ENCODE measurements at places on chromosomes 6 and 20. TPM values are rescaled to one million over a fixed set of nuclear protein-coding genes. Genes with fewer than 3 reads are reported as not detected.

Gene ZC2HC1B
- total RNA-seq, result not detected

Gene UBD
- total RNA-seq, result not detected

- DNase-seq, result no peak
These were observed 4.0 kb downstream of the QKI start for GRCh38 chr6:163418311-163419029.

DNA sequence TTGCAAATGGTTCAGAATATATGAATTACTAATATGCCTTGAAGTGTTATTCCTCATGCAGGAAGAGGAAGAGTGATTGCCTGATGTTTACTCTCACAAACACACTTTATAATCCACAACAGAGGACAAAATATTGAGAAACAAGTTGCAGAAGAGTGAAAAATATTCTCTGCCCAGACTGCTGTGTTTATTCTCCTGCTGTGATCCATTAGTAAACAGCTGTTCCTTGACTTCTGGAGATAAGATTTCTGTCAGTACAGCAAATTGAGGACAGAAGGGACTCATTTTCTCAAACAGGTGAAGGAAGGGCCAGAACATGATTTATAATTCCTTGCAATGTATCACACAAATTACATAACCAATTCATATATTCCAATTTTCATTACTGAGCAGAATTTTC lies 148.0 kb downstream of the EPM2A start:
- no peak for DNase-seq

DNA sequence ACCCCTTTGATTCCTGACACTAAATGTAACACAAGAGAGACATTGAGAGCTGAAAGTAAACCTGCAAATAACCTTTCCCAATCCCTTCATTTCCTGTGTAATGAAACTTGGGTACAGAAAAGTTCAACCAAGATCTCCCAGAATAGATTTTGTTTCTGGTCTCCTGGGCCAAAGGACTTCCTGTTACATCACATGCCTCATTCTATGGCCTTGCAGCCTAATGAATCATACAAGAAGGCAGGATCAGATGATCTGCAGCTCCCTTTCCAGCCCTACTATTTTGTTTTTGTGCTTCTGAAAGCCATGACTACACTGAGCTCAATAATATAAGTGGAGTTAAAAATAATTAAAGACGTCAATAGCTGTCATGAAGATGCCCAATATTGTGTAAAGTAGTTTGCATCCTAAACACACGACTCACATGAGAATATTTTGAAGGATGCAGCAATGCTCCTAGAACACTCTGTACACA lies 73.4 kb upstream of the NOX3 start:
- no peak for DNase-seq

DNA sequence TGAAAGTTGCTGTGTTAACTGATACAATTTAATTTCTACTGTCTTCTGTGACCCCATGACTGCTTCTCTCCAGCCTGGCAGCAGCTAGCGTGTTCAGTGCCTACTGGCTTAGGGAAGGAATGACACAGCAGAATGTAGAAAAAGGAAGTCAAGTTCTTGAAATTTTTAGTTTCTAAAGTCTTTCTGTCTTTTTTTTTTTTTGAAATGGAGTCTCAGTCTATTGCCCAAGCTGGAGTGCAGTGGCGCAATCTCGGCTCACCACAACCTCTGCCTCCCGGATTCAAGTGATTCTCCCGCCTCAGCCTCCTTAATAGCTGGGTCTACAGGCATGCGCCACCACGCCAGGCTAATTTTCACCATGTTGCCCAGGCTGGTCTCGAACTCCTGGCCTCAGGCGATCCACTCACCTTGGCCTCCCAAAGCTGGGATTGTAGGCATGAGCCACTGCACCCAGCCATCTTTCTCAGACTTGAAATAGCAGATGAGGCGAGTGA lies 39.3 kb downstream of the PCNA start:
- no peak for DNase-seq

Gene TAGAP
- 330 TPM for total RNA-seq

Gene BANF2
- total RNA-seq, result not detected

DNA sequence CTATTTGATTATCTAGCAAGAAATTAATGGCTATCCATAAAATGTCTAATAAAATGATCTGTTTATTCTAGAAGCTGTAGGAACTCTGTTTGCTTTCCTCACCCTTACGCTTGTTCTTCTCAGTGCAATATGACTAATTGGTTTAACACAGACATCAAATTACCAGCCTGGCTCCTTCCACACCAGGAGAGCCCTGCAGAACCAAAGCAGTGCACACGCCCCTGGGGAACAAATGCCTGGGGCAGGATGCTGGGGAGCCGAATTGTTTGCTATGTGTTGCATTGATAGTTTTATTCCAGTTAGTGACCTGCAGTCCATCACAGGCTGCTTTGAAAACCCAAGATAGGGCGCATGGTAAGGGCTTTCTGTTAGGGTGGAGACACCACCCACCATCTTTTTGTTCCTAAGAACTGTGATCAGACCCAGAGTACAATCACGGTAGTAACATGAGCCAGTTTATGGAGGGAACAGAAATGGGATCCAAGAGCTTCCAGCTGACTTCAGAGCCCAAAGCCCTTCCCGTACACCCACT lies 126.4 kb upstream of the CD93 start:
- no peak for DNase-seq

DNA sequence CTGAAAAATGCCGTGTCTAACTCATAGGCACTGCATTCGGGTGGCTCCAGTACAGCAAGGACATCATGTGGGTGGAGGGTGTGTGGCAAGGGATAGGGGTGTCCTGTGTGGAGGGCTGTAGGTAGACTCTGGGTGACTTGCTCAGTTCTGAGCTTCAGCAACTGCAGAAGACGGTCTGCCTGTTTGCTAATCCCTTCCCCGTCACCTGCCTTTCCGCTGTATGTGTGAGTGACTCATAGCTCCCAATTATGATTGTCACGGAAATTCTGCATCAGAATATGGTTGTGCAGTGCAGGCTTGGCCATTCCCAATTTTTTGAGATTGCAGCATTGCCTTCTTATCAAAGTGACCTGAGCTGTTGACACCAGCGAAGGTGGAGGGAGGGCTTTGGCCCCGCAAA lies 174.3 kb downstream of the CDH4 start:
- DNase-seq, result no peak

DNA sequence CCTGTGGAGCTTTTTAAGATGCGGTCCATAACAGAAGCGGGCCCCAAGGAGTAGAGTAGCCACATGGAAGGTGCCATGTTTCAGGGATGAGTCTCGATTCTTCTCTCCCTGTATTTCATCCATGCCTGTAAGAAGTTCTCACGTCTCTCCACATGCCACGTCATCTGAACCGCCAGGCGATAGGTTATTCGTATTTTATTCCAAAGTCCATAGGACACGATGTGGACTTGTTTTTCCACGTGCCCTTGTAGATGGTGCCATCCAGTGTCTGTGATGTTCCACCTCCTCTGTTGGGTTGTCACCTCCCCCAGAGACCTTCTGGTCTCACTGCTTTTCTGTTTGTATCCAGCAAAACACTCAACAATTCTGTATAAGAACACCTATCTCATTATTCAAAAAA lies 17.6 kb downstream of the HEBP2 start:
- DNase-seq, result no peak

Gene CD93
- total RNA-seq, result 3.3 TPM

DNA sequence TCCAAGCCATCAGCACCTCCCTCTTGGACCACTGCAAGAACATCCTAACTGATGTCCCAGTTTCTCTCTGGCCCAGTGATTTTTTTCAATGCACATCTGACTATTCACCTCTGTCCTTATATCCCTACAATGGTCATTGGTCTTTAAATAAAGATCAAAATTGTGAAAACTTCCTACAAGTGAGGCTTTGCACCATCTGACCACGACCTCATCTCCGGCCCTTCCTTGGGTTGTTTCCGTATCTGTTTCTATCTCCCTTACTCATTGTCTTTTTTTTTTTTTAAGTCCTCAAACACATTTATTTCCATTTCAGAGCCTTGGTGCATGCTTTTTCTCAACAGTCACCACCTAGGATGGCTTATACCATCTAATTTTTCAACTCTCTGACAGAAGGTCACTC lies 88.1 kb downstream of the IPCEF1 start:
- no peak for DNase-seq

- DNase-seq, result no peak
These were observed 48.7 kb upstream of the CDH4 start for GRCh38 chr20:61203320-61203719.
